Stimulated activated CD4-positive, alpha-beta T cell treated with anti-CD3 and anti-CD28 coated beads, Interleukin-2, amount 100 ng/mL, for 48 hours (primary cell): ENCODE measurements at places on chromosomes 2 and 18.

GRCh38 chr2:45612285-45612684, 1.2 kb upstream of the SRBD1 start:
- no peak for DNase-seq

- no peak for DNase-seq
Measured at GRCh38 chr18:8816220-8816619, 110.9 kb downstream of the MTCL1 start.

- no peak for DNase-seq
Measured at GRCh38 chr2:71655498-71655897, 202.1 kb downstream of the DYSF start.

DNA sequence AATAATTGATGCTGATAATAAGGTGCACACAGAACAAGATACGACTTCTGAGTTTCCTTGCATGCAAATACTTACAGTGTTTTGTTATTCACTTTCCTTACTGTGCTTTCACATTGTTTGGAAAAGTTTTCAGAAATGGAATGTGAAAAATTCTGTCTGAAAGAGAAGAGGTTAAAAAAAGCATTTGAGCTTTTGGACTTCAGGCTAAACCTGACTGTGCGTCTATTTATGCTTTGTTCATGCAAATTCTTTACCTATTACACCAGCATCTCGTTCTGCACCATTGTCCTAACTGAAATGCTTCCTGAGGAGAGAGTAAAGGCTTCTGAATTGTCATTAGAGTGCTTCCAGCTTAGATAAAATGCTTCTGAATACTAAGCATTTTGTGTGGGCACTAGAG, 61.4 kb downstream of the LHCGR start:
- no peak for DNase-seq

GRCh38 chr2:45954233-45954850, 302.9 kb downstream of the PRKCE start:
- no peak for DNase-seq

DNA sequence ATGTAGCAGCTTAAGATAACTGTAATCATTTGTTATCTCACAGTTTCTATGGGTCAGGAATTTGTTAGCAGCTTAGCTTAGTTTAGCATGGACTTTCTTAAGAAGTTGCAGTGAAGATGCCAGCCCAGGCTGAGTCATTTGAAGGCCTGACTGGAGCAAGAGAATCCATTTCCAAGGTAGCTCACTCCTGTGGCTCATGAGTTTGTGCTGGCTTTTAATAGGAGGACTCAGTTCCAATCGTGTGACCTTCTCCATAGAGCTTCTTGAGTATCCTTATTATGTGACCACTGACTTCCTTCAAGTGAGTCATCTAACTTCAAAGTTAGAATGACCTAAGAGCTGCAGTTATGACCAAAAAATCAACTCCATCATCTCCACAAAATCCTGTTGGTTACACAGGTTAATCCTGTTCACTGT, 1.4 kb downstream of the GPATCH11 start:
- no peak for DNase-seq

DNA sequence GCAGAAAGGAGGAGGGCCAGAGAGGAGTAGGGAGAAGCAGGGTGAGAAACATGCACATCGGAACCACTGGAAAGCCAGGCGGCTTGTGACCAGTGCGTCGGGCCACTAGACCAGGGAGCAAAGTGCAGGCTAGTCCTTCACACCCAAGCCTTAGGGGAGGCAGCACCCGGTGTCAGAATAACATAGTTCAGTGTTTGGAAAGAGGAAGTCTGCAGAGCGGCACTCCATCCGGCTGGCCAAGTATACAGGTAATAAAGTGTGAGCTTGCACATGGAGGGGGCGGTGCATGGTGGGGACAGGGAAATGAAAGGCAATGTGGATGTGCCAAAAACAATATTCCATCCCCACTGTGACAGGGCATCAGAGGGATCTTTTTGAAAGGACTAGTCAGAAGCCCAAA, 69.7 kb downstream of the ZNF521 start:
- DNase-seq = no peak

DNA sequence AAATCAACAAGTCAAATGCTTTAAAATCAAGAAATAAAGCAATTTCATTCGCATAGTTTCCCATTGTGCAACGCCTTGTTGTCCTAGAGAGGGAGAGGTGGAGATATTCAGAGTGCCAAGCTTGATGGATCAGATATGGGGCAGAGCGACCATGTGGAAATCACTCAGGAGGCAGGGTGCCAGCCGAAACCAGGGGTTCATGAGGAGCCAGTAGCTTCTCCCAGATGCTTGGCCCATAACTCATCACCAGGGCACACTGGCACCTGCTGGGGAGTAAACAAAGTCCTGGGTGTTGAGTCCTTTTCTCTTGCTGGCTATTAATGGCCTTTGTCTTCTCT, 53.0 kb upstream of the ASAP2 start:
- DNase-seq = no peak

DNA sequence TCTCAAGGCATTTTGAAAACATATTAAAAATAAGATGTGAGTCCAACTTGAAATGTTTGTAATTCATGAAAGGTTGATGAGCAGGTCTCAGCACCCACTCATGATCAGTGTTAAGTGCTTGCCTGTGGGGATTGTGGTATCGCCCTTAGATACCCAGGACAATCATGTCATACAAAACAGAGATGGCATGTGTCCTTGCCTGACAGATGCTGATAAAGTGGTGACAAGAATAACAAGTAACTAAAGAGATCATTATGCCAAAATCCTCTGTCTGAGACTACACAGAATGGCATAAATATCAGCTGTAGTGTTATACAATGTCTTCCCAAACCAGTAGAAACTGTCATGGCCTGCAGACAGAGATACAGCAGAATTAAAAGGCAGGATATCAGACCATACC, 930.3 kb downstream of the SUCLG1 start:
- no peak for DNase-seq

GRCh38 chr2:231575612-231576256, 16.9 kb upstream of the TEX44 start:
- DNase-seq = no peak

DNA sequence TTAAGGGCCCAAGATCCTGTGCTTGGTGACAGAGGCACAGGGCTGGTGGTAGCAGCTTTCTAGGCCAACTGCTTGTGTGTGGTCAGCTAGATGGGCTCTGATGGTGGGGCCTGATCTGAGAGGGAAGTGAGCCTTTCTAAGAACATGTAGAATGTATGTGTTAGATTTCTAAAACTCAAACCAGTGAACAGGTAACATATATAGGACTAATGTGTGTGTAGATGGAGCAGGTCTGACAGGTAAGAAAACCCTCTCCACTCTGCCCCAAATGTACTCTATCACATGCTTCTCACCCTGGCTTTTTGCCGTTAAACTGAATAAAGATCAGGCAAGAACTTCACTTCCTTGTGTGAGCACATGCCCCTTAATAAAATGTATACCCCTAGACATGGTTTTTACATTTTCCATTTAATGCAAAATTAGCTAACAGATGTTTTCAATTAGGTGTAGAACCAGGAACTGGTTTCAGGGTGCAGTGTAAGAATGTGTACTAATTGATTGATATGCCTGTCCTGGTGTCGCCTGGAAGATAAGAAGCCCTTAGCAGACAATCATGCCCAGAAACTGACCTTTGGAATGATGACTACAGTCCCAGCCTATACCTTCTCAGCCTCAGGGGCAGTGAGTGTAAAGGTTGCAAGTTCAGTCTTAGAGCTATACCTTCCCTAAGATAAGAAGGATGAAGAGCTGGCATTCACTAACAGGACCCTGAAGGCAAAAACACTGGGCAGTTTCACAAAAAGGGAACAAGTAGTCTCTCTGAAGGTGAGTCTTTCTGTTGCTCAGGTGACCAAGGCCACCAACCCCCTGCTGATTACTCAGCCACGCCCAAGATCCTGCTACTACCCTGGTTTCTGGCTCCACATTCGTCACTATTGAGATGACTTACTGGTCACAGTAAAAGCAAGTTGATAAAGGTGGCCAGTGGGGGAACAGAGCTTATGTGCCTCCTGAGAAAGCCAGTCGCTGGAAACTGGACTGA, 71.2 kb downstream of the SPATS2L start:
- DNase-seq = no peak

- no peak for DNase-seq
Measured at GRCh38 chr2:176158855-176159662, 2.0 kb downstream of the HOXD3 start.

DNA sequence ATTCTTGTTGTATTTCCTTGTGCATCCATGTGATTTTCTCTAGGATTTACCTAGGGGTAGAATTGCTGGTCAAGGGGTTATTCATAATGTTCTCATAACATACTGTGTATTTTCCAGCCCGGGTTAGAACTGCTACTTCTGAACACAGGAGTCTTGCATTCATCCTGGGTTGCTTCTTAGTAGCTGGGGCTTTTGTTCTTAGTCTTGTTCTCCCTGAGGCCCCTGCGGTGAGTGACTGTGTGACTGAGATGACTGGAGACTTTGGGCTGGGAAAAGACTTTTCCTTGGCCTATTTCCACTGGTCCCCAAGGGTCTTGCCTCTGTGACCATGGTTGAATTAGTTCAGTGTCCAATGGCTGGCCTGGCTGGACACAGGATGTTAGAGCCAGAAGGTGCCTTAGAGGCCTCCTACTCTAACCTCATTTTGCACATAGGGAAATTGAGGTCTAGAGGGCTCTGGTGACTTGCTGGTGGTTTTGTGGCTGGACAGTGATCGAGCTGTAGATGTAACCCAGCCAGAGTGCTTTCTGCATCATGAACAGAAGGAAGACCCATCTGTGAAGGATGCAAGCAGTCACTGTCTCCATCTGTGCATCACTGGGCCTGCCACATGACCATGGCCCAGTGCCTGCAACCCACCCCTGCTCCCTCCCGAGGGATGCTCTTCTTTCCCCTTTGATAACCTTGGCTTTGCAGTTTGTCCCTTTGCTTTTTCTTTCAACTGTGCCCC, 233.3 kb downstream of the FHOD3 start:
- no peak for DNase-seq

DNA sequence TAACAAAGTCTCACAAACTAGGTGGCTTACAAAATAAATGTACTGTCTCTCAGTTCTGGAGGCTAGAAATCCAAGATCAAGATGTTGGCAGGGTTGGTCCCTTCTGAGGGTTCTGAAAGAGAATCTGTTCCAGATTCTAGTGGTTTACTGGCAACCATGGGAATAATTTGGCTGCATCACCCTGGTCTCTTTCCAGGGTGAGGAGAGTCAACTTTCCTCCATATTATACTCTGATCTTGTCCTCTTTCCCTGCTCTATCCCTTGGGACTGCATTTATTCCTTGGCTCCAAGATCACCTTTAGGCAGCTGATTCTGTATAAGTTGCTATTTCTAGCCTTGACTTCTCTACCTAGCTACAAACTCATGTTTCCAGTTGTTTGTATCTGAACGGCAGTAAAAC, 35.2 kb downstream of the SLC40A1 start:
- no peak for DNase-seq

- no peak for DNase-seq
Measured at GRCh38 chr2:191246820-191247380, 1.7 kb downstream of the MYO1B start.

- DNase-seq = no peak
Measured at GRCh38 chr18:36817039-36817438, 11.8 kb downstream of the TPGS2 start.

DNA sequence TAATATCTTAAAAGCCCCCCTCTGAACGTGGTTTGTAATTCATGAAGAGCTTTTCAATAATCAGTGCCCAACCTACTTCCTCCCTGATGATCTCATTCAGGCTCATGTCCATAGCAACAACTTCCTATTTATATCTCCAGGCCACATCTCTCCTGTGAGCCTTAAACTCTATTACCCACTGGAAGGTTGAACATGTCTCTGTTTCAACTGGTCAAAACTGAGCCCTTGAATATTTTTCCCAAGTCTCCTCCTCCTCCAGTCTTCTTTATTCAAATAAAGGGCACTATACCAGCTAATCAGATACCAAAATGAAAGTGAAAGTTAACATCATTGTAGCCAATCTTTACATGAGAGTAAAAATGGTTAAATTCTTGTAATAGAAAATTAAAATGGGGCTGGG, 63.7 kb upstream of the ITGA4 start:
- DNase-seq = no peak

DNA sequence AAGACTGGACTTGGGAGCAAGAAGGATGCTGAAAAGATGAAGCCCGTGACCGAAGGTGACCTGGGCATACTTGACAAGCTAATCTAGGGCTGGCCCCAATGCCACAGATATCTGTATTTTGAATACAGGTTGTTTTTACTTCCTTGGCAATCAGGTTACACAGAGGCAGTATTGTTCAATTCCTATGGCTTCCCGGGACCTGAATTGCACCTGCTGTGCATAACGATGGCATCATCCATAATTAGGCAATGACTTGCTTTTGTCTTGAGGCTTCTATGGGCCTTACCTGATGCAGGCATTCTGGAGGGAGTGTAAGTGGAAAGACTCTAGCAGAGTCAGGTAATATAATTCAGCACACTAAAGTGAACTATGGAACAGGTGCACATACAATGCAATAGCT, 60.6 kb upstream of the CUL3 start:
- no peak for DNase-seq

DNA sequence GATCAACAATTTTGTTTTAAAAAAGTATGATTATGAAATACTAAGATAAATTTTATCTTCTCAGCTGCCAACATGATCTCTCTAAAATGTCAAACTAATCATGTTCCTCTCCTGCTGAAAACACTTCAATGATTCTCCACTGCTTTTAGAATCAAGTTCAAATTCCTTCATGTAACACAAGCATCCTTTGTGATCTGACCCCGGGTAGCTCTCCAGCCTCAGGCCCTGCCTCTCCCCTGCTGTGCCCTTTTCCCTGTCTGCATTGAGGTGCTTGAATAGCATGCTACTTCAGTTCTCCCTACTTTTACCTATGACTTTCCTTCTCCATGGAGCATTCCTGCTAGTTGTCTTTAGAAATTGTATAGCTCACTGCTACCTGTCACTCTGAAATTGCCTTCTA, 274.8 kb downstream of the PDE11A start:
- no peak for DNase-seq

DNA sequence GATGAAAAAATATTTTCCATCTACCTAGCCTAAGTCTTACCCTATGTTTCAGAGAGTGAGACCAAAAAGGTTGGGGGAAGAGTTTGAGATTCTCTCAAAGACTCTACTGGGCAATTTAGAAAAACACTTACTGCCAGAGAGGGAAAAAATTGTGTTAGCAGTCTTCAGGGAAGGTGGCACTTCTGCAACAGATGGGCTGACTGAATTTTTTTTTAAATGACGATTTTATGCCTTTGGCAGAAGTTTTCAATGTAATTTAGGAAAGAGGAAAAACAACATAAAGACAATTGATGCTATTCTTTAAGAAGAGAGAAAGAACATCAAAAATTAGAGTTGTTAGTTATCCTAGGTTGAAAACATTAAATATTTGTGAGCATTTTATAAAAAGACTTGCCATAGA, 1894.5 kb upstream of the PIK3C3 start:
- DNase-seq = no peak

- DNase-seq = no peak
Measured at GRCh38 chr2:74831693-74832530, 2.0 kb upstream of the HK2 start.

DNA sequence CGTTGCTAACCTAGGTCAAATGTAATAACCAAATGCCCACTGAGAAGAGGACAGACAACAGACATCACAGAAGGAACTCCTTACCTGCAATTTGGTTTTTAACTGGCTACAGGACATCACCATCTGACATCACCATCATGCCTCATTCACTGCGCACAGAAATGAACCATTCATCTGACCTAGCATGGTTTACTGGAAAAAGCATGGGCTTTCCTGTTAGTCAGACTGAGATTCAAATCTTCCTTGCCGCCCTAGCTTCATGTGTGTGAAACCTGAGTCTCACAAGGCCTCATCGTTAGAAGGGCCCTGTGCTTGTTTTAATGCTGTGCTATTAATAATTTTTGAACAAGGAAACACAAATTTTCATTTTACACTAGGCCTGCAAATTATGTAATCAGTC, 1.1 kb upstream of the HIBCH start:
- DNase-seq = peak; percentile 38

GRCh38 chr2:74812787-74813590, 20.9 kb upstream of the HK2 start:
- DNase-seq = no peak
